NCI-H1436 (cell line): ENCODE measurements at places on chromosomes 4 and X.

DNA sequence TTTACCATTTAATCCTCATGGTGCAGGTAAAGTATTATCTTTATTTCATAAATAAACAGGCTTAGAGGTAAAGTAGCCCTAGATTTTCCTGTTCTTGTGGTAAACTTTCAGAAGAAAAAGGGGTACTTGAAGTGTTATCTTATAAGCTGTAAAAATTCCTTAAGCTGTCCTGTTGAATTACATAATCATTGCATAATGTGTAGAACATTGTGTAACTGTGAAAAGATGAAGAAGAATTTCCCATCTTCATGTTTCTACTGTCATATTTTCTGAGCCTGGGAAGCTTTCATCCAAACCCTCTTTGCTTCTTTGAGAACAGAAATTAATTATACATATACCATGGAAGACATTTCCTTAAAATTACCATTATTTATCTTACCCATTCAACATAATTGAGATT is 90.5 kb downstream of the ELOVL6 start:
- no peak for DNase-seq

- no peak for DNase-seq
Measured at GRCh38 chrX:15804563-15804962, 14.3 kb downstream of the ZRSR2 start.

- peak; percentile 49 for DNase-seq
Measured at GRCh38 chrX:118974908-118975671, 672 bp downstream of the LONRF3 start.

GRCh38 chr4:145281951-145282350 is 101.6 kb upstream of the OTUD4 start:
- DNase-seq, result no peak

DNA sequence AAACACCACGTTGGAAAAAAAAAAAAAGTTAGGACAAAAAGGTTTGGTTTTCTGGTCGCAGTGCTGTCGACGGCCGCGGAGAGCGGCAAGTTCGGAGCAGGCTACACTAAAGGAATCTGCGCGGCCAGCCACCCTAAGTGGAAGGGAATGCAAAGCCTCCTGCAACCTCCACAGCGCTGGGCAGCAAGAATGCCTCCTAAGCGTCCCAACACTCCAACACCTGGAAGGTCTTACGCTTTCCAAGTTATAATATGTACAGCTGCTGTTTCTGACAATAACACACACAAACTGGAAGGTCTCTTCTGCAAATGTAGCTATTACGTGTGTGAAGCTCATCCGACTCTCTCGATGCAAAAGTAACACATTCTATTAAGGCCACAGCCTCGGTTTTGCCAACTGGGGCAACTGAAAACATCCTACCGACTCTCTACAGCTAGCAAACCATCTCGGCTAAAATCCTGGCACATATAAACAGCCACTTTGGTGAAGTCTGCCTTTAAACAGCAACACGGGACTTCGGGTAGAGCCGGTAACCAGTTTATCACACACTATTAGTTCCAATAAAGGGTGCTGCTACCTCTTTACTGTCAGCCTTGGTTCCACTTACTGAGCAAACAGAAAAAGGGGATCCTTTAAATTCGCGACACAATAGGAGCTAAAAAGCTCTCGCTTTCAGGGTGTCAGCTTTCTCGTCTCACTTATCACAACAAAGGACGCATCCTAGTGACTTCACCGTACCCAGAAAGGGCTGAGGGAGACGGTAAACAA is 895 bp downstream of the SMIM14 start:
- peak; percentile 11 for DNase-seq

DNA sequence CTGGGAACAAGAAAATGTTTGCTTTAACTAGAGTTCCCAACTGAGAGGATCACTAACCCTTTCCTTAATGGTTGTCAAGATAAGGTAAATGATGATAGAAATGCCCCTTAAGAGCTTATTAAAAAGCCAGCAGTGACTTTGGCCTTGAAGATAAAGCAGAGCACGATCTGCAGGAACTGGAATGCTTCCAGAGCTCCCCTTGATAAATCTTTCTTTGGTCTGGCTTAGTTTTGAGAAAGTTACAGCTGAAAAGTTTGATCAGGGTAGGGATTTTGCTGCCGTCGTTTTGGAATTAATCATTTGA is 64.0 kb downstream of the PTTG2 start:
- no peak for DNase-seq

DNA sequence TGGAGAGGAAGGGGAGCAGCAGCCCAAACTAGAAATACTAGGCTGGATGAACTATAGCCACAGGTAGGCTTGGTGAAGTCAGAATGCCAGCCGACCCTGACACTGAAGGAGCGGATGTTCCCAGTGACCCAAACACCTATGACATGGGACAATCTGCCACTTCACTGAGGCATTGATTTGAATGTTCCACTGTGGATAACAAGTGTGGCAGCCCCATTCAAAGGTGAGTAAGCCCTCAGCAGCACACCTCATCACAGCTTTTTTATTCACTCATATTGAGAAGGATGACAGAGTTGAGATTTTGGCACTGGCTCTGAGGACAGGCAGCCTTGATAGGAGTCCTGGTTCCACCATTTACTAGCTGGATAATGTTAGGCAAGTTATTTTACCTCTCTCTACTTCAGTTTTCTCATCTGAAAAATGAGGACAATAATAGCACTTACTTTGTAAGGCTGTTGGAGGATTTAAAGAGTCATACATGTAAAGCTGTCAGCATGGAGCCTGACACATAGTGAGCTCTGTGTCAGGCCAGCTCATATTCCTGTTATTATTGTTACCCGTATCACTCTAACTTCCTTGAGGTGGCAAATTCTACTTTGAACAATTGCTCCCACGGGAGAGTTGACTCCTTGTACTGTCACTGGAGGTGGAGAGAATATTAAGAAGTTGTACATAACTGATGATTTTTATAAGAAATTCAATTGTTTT is 114.6 kb downstream of the RASL11B start:
- DNase-seq, result no peak

DNA sequence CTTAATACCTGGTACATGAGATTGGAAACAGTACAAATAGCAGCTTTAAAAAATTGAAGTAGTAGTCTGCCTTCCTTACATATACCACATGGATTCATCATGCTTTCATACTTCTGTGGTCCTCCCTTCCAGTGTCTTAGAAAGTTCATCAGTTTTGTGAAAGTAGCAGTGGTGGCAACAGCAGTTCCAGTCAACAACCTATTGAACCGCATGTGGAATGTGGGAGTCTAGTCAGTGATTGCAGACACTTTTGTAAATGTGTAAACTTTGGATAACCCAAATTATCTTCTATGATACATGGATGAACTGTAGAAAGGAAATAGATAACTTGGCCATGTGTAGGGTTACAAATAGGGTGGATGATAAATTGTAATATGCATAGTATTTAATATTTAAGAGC is 34.1 kb downstream of the FNIP2 start:
- no peak for DNase-seq

GRCh38 chrX:100798484-100799214 is 21.5 kb upstream of the CSTF2 start:
- no peak for DNase-seq
